A549 treated with AZD2906 at 1 μM for 4 hours (cell line): ENCODE measurements at places on chromosomes 4 and X. TPM values are rescaled to one million over a fixed set of nuclear protein-coding genes. Genes with fewer than 3 reads are reported as not detected.

Gene COL4A5
- 10.3 to 13.9 TPM (median 11.6 TPM) in 5 replicates for total RNA-seq

Gene SRPX2
- 1.8 to 3.7 TPM (median 2.5 TPM) in 5 replicates for total RNA-seq

Gene CD38
- total RNA-seq, result 12.4 to 16.6 TPM (median 13.0 TPM) in 5 replicates

Gene NAAA
- total RNA-seq, result 22.0 to 25.2 TPM (median 23.8 TPM) in 5 replicates

Gene EMCN
- not detected in 5 replicates for total RNA-seq

Gene HS6ST2
- 0.07 to 0.19 TPM (median 0.09 TPM) in 5 replicates for total RNA-seq

Gene SLC4A4
- 0.97 to 1.8 TPM (median 1.4 TPM) in 5 replicates for total RNA-seq

Gene TMSB15B
- total RNA-seq, result 5.0 to 7.5 TPM (median 5.9 TPM) in 5 replicates

Gene NKX3-2
- 0.03 to 0.17 TPM (median 0.10 TPM) in 5 replicates for total RNA-seq

Gene SLIT2
- total RNA-seq, result 0.02 to 0.03 TPM (median 0.03 TPM) in 3 of 5 replicates, not detected in the others

Gene OTOP1
- total RNA-seq, result not detected in 5 replicates

Gene STK32B
- 14.7 to 17.4 TPM (median 16.0 TPM) in 5 replicates for total RNA-seq

Gene TCEAL2
- not detected in 5 replicates for total RNA-seq
